Anterior cingulate cortex (tissue), 58 donors: ENCODE measurements at places on chromosomes 11 and 22.

DNA sequence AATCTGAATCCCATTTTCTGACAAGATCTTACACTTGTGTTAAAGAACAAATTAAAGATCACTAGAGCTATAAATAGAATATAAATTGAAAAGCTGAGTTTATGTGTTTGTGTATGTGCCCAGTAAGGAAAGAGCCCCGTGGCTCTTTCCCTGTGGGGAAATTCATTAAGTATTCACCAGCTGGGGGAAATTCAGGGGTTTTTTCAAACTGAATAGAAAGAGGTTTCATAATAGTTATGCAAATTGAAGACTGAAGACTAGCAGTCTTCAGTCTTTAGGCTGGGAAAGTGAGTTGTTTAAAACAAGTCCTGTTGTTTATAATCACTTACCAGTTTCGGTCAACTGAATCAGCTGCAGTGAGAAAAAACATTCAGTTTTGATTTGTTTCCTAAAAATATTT lies 11.3 kb upstream of the MS4A7 start:
- DNase-seq, result no peak

- no peak for DNase-seq
These were observed 7.6 kb downstream of the OR9G1 start for GRCh38 chr11:56706486-56706885.

DNA sequence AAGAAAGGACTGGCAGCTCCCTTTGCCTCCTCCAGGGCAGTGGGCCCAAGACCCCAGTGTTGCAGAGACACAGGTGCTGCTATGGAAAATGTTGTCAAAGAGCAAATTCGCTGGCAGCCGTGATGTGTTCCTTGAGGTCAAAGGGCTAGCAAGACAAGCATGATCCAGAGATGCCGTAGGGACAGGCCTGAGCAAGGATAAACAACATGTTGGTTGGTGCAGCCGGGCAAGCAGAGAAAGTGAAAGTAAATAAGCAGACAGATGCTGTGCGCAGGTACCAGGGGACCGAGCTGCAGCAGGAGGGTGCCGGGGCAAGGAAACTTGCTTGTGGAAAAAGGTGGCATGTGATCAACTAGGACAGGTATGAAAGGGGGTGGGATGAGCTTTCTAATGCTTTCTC lies 125.5 kb upstream of the NECTIN1 start:
- DNase-seq, result no peak

- DNase-seq, result no peak
These were observed 32.4 kb upstream of the PRR5 start for GRCh38 chr22:44669561-44669976.

- no peak for DNase-seq
These were observed 119.2 kb downstream of the KIAA1671 start for GRCh38 chr22:25071720-25072119.

GRCh38 chr22:29954203-29954855 lies 71.4 kb downstream of the MTMR3 start:
- DNase-seq, result no peak

DNA sequence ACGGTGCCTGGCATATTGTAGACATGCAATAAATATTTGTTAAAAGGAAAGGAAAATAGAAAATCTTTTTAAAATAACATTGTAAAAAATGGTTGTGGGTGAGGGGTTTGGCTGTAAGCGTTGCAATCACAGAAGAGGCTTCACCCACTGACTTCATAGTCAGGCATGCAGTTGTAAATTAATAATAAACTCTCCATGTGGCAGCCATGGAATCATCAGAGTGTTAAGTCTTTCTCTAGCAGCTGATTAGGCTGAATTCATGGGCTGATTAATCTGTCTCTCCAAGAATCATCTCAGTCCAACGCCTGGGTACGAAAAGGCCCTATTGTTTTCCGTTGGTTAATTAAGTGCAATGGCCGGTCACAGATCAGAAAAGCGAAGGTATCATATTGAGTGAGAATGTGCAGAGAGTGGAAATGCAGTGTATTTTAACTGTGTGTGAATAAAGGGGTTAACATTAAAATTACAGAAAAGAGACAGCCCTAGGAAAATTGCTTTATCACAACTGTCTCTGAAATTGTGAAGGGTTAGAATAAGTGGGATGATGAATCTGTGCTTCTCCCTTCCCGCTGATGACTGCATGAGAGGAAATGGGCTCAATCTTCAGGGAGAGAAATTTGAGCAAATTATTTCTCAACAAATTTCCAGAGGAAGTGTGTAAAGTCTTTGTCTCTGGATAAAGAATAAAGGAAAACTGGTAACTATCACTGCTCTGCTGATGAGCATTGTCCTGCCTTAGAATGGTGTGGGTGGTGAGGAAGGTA lies 269.0 kb downstream of the FAM76B start:
- DNase-seq, result no peak

DNA sequence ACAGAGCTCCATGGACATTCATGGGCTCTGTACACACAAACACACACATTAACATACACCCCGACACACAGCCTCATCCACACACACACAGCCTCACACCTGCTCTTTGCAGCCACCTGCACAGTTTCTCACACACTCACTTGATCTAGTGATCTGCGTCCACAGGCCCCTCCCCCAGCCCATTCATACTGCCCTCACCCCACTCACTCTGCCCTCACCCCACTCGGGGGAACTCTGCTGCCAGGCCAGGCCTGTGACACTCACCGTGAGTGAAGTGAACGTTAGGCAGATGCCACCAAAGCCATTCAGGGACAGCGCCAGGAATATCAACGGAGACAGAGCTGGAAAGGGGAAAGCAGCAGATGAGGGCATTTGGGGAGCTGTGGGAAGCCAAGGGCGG lies 15.0 kb downstream of the SLC43A1 start:
- DNase-seq, result no peak

DNA sequence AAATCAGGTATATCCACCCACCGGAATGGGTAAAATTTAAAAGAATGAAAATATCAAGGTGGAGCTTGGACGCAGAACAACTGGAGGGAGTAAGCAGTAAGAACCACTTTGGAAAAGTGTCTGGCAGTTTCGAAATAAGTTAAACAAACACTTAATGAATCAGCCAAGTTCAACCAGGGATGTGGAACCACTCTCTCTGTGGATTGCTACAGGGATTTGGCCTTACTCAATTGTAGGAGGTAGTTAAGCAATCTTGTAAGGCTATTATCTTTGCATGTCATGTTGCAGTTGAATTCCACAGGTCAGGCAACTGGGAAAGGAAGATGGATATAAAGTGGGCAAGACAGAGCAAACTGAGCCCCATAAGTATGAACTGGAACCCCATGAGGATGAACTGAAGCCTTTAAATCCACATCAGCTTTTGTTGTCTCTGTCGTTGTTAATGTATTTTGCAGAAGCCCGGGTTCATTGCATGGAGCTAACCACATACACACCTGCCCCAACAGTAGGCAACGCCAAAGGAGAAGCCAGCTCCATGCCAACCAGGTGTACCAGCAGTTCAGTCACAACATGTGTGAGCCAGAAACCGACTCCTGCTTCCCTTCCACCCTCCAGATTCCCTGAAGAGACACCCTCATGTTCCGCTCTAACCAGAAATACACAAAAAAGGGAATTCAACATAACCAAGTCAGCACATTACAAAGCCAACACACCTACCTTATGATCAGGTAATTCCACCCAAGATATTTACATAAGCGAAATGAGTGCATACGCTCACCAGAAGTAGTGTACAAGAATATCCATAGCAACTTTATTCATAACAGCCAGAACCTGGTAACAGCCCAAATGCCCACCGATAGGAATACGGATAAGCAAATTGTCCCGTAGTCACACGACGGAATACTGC lies 8.0 kb upstream of the SLC43A3 start:
- DNase-seq, result no peak

DNA sequence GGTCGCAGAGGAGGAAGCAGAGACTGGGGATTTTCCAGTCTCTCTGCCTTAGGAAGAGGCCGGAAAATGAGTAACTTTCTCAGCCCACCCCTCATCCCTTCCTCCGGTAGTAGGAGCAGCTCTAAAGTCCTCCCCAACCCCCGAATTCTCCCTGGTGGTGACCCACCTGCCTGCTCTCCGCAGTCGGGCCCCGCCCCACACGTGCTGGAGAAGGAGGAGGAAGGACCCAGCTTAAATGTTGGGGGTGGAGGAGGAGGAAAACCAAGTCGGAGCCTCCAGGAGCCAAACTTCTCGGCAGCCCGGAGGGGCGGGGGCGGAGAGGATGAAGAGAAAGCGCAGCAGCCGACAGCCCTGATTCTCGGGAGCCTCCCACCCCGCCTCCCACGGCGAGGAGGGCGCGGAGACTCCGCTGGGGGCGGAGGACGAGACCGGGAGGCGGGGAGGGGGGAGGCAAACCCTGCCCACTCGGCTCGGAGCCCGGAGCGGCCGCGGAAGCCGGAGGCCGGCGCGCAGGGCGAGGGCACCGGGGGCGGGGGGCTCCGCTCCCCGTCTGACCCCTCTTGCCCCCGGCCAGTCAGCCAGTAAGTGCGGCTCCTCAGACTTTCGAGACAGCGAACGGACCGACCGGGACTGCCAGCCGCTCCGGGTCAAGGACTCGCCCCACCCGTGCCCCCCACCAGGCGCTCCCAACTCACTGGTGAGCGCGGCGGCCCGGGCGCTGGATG lies at the start of gene TPBGL:
TPBGL (plus strand) TSS at position 464 of the 725 bp plus-strand sequence. CDS start 276 bp downstream, outside the sequence.
- DNase-seq, result peak; percentile 17

GRCh38 chr22:36725366-36726006 lies 21.9 kb upstream of the CACNG2 start:
- DNase-seq, result no peak

DNA sequence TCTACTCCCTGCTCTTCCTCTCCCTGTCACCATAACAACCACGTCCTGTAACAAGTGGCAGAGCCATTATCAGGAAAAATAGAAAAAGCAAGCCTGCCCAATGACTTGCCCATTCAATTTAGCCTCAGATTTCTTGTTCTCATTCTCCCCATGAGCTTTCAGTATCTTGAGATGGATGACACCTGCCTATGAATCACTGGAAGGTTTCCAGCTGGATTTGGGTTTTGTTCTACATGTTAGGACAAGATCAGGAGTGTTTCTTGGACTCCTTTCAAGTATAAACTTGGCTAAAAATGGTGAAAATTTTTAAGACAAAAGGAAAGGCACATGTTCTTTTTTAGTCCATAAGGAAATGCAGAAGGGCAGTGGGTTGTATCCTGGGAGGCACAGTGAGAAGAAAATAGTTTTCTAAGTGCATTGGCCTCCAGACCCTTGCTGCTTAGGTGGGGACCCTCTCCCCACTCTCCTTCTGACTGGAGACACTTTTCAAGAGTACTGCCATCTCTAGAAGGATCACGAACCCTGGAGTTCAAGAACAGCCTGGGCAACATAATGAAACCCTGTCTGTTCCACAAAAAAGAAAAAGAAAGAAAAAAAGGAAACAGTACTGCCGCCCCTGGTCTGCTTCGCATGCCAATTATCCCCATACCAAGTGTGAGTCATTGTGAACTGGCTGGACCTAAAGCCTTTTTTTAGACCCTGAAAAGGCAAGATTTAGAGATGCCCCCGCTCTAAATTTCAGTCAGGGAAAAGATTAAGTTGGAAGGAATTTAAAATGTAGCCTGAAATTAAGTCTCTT lies 51.0 kb downstream of the MTNR1B start:
- DNase-seq, result no peak

DNA sequence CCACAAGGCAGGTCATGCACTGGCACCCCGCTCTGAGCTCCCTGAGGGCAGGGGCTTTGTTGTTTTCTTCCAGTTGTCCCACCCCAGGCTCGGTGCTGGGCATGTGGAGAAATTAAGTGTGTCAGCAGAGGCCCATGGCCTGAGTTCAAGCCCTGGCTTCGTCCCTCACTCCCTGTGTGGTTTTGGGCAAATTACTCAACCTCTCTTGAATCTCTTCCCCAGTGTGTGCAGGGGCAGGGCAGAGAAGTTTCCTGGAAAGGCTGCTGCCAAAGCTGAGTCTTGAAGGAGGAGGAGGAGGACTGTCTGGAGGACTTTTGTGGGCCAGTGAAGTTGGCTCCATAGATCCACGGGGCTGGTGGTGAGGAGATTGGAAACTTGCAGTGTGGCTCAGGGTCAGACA lies 138.1 kb upstream of the E2F8 start:
- no peak for DNase-seq

- DNase-seq, result no peak
These were observed 33.5 kb downstream of the ARVCF start for GRCh38 chr22:19982991-19983578.

- no peak for DNase-seq
These were observed 61.5 kb upstream of the NECTIN1 start for GRCh38 chr11:119790476-119790875.

- DNase-seq, result no peak
These were observed 537.1 kb downstream of the INSC start for GRCh38 chr11:15651816-15652215.

DNA sequence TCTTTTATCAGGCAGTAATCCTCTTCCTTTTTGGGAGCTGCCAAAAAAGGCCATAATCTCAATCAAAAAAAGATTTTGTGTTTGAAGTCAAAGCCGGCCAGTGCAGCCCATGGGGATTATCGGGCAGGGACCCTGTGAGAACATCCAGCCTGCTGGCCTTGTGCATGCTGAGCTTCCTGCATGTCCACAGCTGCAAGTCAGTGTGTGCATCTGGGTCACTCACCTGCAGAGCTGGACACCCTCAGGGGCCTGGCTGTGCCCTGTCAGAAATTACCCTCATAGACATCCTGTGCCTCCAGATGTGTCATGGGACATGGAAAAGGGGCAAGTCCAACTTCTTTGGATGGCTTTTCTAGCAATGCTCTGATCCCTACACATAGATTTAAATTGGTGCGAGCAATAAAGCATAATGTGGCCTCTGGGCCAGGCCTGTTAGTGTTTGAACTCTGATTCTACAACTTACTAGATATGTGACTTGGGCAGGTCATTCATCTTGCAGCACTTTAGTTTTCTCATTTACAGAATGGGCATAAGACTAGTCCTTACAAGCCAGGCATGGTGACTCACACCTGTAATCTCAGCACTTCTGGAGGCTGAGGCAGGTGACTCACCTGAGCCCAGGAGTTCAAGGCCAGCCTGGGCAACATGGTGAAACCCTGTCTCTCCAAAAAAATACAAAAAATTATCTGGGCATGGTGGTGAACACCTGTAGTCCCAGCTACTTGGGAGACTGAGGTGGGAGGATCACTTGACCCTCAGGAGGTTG lies 81.6 kb upstream of the LARGE1 start:
- DNase-seq, result no peak

DNA sequence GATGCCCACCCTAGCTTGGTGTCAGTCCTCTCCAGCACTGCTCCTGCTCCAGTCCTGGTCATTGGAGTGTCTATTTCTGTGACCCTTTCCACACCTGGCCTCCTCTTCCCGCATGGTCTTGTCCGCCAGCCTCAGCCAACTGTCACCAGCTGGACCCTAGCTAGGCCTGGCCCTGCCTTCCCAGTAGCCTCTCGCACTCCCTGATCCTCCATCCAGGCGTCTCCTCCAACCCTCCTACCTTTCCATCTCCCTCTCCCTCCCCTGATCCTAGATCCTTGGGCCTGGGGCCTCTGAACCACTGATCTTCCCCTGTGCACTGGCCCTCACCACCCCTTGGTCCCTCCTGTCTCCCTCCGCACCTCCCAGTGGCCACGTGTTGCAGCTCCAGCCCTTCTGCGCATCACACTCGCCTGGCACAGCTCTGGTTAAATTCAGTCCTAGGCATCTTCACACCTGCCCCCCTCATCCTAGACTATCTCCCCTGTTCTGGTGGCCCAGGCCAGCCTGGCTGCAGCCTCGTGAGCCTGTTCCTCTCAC lies 9.9 kb downstream of the SYNGR1 start:
- DNase-seq, result no peak

GRCh38 chr22:40037320-40037719 lies 42.6 kb downstream of the FAM83F start:
- DNase-seq, result no peak
